Urothelium cell line (cell line): ENCODE measurements at places on chromosomes 16 and 17.

- DNase-seq, result no peak
These were observed 130.8 kb downstream of the XYLT1 start for GRCh38 chr16:17339764-17340541.

GRCh38 chr17:49548506-49549310 lies 27.0 kb upstream of the NXPH3 start:
- DNase-seq, result peak; percentile 30

GRCh38 chr17:54347495-54347894 lies 524.8 kb downstream of the KIF2B start:
- DNase-seq, result no peak

DNA sequence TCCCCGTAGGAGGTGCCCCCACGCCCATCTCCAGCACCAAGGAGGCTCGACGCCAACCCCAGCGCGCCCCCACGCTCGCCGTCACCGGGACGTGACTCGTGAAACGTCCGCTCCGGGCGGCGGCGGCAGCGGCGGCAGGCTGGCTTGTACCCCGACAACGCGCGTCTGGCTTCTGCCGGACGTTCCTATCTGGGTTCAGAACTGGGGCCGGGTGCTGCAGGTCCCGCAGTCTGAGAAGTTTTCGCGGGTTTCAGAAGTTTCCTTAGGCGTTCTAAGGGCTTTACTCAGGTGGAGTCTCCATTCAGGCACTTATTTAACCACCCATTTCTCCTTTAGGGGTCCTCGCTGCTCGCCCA lies 672 bp upstream of the ALKBH5 start:
- DNase-seq, result peak; percentile 86

- DNase-seq, result no peak
These were observed 1.2 kb downstream of the STAT3 start for GRCh38 chr17:42386777-42387657.

DNA sequence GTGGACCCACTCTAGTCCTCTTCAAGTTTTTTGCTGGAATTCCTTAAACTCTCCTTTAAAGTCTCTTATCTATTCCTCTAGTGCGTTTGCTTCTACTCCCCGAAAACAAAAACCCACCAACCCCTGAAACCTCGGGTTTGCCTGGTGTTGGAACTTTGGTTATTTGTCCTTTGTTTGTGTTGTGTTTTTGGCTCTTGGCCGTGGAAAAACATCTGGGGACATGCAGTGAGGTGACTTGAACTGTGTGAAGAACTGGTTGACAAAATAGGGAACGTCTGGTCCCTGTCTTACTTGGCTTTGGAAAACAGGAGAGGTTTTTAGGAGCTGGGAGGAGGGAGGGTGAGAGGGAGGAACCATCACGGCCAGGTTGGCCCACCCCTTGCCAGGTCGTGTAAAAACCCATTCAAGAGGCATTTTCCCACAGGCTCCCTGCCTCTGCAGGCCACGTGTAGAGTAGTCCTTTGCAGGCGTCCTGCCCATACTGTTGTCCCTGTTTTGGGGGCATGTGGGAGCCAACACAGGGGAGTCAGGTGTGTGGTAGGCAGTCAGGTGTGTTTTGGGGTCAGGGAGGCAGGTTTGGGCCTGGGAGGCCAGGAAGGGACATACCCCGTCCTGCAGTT lies 169.3 kb downstream of the RAB11FIP4 start:
- DNase-seq, result no peak

- no peak for DNase-seq
These were observed 4.3 kb upstream of the KRT12 start for GRCh38 chr17:40871316-40871715.

GRCh38 chr16:86466696-86467406 lies 43.5 kb upstream of the FOXF1 start:
- DNase-seq, result peak; percentile 56

GRCh38 chr17:42706732-42707131 lies 24.4 kb downstream of the CNTNAP1 start:
- DNase-seq, result no peak

- no peak for DNase-seq
These were observed 157.3 kb downstream of the AATF start for GRCh38 chr17:37106049-37106448.

DNA sequence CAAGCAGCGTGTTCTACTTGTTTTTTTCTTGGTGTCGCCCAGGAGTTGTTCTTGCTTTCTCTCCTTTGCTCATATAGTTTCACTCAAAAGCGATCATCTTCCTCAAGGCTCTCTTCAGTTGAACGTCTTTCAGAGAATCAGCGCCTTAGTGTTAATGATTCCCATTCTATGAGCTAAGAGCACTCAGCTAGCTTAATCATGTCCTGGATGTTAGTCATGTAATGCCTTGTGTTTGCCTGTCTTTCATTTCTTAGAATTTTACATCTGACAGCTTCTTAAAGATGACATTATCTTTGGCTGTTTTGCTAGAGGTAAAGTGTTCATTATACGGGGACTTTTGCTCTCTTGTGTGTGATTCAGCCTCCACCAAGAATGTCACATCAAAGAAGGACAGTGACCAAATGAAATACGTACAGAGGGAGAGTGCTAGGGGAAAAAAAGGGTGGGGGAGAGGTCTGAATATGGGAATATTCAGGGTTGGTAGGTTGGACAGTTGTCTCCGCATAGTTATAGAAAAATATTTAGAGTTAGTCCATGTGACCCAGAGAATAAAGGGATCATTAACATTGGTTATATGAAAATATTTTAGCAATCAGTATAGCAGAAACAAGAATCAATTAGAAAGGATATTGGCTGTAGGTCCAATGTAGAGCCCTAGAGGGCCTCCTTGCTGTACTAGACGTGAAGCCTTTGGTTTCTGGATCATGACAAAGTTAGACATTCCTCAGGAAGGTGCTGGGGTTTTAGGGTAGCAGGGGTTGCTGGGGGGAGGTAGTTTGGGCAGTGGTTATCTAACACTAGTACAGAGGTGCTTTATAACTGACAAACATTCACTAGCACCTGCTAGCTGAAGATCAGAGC lies 31.9 kb upstream of the ANKFN1 start:
- no peak for DNase-seq

GRCh38 chr17:60102632-60103096 lies 23.9 kb upstream of the HEATR6 start:
- no peak for DNase-seq

DNA sequence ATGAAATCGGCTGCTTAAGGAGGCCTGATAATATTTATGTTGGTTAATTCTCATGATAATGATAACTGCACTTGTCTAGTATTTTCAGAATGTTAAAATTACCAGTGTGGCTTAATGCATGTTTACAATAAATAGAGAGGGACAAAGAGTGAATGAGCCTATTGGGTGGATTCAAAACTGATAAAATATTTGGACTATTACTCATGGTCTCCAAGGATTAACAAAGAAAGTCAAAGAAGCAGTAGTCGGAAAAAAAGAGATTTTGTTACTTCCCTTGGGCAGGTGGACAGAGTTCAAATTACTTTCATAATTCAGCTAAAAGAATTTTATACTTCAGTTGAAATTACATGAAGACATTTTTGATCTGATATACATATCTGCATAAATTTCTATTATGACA lies 258.2 kb upstream of the PMFBP1 start:
- DNase-seq, result no peak

DNA sequence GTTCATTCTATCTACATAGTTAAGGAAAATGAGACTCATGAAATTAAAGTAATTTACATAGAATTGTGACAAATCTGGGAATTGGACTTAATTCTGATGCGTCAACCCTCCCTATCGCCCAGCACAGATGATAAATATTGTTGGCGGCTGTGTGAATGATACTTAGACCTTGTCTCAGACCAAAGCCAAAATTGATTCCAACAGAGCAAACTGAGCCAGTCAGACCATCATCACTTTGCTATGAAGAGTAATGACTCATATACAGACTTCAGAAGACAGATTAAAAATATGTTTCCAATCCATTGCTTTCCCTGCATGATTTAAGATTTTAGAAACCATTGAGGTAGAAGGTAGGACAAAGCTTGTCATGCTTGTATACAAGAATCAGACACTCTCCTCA lies 1156.7 kb upstream of the CDH8 start:
- DNase-seq, result no peak

GRCh38 chr17:29682054-29682453 lies 59.3 kb upstream of the CORO6 start:
- DNase-seq, result no peak

- no peak for DNase-seq
These were observed at the start of gene KRTAP1-4 for GRCh38 chr17:41029633-41030245. Gene KRTAP1-4, minus strand, starts transcription at chr17:41030195. Its CDS starts 117 bp downstream, at chr17:41030078.

- DNase-seq, result no peak
These were observed 57.7 kb upstream of the NLK start for GRCh38 chr17:27984816-27985215.

DNA sequence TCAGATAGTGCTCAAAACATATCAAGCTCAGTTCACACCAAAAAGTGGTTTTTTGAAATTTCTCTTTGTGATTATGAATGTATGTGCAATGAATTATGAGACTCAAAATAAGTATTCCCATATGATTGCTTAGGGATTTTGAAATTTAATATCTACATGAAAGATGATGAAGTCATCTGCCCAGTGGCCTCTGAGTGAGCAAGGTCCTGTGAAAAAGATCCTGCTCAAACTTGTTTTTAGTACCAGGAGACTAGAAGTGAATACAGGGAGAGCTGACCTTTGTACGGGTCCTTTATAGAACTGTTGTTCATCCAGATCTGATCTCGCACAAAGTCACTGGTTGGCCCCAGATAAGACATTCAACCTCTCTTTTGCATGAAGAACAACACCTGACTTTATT lies 151.9 kb upstream of the MAF start:
- no peak for DNase-seq

- DNase-seq, result no peak
These were observed 8.2 kb downstream of the NXPH3 start for GRCh38 chr17:49583889-49584288.
